ENCODE measurements at places on chromosomes 7 and 10.

- DNase-seq: no peak
These were observed 52.6 kb upstream of the CYP2C8 start for GRCh38 chr10:95121904-95122303.

DNA sequence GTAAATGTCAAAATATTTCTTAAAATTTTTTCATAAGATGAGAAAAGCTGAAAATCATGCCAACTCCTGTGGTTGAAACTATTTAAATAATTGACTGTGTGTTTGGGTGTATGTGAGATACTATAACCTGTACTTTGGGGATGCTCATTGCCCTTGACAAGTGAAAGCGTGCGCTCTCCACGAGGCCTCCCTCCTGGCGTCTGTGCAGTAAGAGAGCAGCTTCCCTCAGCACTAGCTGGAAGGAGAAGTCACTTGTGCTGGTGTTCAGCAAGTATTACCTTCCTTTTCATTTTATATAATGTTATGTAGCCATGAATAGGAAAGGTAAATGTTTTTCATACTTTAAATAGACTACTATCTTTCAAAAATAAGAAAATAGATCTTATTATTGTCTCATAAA lies 118.9 kb downstream of the ZEB1 start:
- DNase-seq: no peak

DNA sequence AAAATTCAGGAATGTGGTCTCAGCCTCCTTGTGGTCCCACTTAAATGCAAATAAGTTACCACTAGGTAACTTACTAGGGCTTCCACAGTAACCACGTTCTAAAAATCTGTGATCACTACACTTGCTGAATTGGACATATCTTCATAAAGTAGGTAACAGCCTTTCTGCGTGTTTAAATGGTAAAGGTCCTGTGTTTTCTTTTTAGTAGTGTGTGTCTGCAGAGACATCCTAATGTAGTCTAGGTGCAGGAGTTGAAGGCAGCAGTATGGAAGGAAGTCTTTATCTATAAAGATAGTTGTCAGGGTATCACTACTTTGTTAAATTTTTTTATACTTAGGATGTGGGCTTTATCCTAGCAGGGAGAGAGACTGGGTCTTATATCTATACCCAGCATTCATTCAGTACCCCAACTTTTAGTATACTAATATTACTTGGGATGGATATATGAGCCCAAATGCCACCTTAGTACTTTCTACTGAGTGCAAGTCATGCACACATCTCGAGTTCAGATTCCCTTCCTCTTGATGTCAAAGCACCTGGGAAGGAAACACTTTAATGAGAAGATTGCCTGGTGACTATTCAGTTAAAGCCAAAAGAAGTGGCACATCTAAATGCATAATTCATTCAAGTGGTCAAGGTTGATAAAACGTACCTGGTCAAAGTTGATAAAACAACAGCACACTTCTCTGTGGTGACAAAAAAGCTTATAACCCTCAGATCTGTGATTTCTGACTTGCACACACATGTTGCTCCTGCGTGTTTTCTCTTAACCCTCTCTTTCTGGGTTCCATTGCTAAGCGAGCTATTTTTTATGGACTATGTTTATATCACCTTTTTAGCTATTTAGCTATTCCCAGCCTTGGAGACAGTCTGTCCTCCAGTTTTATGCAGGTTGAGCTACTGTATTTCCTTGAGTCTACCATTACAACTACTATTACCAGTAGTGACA lies 281.1 kb upstream of the DKK1 start:
- no peak for DNase-seq

- no peak for DNase-seq
These were observed 269.6 kb upstream of the ZMIZ1 start for GRCh38 chr10:78798976-78799730.

- DNase-seq: no peak
These were observed 1065.8 kb upstream of the GHITM start for GRCh38 chr10:83073472-83073871.

GRCh38 chr7:78472519-78472918 lies 673.9 kb downstream of the PHTF2 start:
- no peak for DNase-seq

DNA sequence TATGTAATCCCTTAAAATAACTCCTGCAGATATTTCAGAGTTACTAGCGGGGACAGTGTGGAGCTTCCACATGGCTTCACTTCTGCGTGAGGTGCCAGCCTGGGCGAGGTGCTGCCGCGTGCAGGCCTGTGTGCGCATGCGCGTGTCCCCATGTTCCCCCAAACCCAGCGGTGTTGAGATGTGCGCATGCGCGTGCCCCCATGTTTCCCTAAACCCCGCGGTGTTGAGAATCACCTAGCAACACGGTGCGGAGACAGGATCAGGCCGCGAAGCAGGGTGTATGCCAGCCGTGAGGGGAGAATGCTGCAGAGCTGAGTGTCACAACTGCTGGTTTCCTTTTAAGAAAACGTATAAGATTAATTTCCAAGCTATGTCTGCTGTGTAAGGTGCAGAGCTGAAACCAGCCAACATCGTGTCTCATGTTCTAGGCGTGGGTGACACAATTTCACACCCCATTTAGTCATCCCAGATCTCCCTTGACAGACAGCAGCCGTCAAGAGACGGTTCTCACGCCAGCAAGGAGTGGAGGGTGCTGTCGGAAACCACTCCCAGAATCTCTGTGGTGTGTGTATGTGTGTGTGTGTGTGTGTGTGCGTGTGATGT lies 71.9 kb upstream of the ADARB2 start:
- DNase-seq: no peak

GRCh38 chr10:70051848-70052247 lies 798 bp upstream of the MACROH2A2 start:
- DNase-seq: no peak

GRCh38 chr10:113241599-113242360 lies 291.7 kb downstream of the TCF7L2 start:
- DNase-seq: no peak

DNA sequence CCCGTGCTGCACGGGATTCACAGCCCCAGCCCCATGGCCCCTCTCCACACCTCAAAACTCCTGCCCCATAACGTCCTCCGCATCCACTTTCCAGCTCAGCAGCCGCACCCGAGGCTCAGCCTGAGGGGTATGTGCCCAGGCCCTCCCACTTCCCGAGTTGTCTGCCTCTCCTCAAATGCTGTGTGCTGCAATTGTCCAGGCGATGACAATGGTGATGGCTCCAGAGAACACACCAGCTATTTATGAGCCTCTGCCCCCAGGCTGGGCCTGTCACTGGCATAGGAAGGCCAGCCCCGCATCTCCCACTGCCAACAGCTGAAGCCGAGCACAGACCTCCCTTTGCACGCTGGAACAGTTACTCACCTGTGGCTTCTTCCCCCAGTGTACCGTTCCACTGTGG lies 2.4 kb upstream of the LDB3 start:
- DNase-seq: no peak

- no peak for DNase-seq
These were observed 77.2 kb downstream of the CH25H start for GRCh38 chr10:89129911-89130310.

GRCh38 chr10:50600286-50600685 lies 23.5 kb downstream of the SGMS1 start:
- no peak for DNase-seq

DNA sequence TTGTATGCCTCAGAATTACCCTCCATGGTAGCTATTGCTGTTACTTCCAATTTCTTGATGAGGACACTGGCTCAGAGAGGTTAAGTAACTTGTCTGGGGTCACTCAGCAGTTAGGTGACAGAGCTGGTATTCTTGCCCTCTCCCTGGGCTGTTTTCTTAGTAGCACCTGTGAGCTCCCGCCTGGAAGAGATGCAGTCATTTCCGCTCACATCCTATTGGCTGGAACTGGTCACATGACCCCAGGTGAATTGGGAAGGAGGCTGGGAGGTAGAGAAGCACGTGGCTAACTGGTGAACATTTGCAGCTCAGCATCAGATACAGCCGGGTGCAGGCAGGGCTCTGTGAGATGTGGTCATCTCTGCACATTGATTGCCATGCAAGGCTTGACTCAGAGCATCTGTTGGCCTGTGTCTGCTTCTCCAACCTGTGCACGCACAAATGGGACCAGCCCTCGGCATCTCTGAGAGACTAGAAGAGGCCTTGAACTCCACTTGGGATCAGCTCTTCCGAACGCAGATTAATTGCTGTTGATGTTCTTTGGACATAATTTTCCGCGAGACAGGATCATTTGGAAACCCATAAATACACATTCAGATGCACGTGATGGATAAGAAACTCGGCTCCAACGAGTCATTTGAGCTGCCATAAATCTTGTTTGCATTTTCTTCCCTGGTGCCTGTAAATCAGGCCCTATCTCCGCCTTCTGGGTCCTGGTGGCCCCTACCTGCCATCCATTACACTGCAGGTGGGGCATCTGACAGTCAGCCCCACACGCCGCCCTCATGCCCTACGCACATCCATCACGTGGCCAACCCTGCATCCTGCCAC lies 42.8 kb downstream of the MYL10 start:
- no peak for DNase-seq

DNA sequence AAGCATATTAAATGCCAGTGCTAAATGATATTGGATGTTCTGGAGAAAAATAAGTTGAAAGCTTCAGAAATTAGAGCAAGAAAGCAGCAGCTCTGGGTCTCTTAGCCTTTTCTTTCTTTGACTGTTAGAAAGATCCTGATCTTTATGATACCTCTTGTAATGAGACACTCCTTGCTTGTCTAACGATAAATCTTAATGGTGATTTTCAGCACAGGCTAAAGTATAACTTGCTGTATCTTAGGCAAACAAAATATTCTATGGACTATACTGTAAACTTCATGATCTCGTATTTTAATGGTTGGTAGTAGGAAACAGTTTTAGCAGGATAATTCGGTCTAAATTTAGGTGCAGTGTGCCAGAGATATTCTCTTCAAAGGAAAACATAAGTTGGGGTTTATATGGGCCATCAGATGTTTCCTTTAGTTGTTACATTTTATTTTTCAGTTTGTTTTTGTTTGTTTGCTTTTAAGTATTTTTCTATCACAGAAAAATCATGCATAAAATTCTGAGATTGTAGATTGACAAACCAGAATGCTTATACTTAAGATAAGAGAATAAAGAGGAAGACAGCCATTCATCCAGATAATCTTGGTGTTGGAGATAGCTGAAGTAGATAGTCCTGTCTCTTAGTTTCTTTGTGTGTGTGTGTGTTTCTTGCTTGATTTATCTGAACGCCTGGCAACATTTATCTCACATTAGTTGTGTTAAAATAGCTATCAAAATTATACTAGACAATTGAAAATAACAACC lies 4.7 kb downstream of the CASD1 start:
- no peak for DNase-seq

- no peak for DNase-seq
These were observed 91.6 kb downstream of the INPP5A start for GRCh38 chr10:132628966-132629900.

- DNase-seq: peak; percentile 93
These were observed 45.3 kb downstream of the PDLIM1 start for GRCh38 chr10:95245425-95246055.

- DNase-seq: no peak
These were observed 3.2 kb upstream of the IGFBP3 start for GRCh38 chr7:45924283-45924682.

- DNase-seq: no peak
These were observed 3.9 kb downstream of the MTERF1 start for GRCh38 chr7:91876391-91877133.

GRCh38 chr7:40437498-40437897 lies 302.7 kb downstream of the SUGCT start:
- no peak for DNase-seq

DNA sequence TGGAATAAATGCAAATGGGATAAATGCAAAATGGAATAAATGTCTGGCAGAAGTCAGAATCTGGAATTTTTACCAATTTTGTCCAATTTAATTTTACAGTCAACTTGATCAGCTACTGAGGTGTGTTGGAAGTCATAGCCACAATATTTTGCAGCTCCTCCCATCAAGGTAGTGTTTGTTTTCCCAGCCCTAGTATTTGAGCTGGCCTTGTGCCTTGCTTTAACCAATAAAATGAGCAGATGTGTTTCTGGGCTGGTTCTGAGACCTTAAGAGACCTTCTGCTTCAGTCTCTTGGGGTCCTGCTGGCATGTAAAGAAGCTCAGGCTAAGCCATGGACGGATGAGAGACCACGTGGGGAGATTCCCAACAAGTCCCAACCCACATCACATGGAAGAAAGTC lies 42.7 kb upstream of the RSBN1L start:
- no peak for DNase-seq

GRCh38 chr10:30784524-30784896 lies 155.0 kb upstream of the LYZL2 start:
- DNase-seq: no peak

GRCh38 chr10:27360581-27361172 lies 120.1 kb upstream of the ACBD5 start:
- peak; percentile 89 for DNase-seq

GRCh38 chr7:31890198-31890597 lies 180.0 kb downstream of the PDE1C start:
- peak; percentile 21 for DNase-seq

DNA sequence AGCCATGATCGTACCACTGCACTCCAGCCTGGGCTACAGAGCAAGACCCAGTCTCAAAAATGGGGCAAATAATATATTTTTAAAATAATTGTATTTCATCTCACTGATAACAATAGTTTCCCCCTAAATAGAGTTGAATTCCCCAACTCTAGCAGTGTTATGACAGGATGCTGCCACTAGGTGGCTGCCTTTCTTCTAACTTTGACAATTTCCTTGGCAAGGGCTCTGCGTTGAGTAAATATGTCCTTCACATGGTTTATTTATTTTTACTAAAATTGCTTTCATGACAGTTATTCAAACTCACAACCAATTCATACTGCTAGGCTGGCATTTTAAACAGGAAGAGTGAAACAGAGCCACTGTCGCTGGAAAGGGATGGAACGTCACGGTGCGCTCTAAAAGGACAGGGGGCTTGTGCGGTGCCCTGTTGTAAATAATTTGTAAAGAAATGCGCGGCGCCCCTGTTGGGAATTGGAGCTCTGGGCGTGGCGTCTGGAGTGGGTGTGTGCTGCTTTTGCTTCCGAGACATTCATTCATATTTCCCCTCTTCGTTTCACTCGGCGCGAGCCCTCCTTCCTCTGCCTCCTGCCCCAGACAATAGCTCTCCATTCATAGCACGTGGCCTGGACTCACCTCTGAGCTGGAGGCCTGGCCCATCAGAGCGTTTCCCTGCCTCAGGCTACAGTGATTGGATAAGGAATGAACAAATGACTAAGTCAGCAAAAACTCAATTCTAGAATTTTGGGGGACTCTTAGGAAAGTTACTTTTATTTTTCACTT lies 20.5 kb upstream of the PITRM1 start:
- DNase-seq: peak; percentile 54

GRCh38 chr10:47451998-47452494 lies 31.9 kb downstream of the ANXA8 start:
- no peak for DNase-seq

Measured in GM12865 (cell line).